ENCODE measurements at places on chromosomes 6 and 20.

GRCh38 chr6:165439928-165440554 lies 130.6 kb upstream of the C6orf118 start:
- peak; percentile 60 for DNase-seq

DNA sequence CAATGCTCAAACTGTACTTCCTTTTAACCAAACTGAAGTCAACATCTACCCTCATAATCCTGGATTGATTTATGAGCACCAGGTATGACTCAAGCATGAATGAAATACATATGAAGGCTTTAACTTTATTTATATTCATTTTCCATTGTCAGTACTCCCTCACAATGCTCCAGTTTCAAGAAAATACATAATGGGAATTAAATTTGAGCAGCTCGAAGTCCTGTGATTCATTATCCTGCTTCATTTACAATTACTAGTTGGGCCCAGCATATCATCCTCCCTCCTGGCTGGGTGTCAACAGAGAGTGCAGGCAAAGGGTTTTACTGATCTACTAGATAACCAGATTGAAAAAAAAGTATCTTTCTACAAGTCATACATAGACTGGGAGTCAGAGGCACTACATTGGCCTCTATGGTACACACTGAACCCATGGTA lies 10.1 kb downstream of the SAMHD1 start:
- no peak for DNase-seq

GRCh38 chr6:162157167-162157870 lies 570.2 kb downstream of the PRKN start:
- no peak for DNase-seq

DNA sequence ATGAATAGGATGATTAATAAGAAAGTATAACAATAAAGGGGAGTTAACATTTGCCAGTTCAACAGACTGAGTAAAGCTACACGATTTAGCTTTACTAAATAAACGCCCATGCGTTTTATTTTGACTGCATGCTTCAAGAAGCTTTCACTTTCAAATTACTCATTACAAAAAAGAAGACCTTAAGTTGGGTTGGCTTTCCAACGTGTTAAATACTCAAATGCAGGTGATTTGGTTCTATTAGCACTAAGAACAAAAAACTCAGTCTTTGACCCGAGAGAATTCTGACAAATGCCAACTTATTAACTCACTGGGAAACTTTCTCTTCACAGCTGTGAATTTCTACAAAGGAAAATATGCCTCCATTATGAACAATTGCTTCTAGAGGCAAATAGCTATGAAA lies 24.8 kb downstream of the RNF146 start:
- peak; percentile 19 for DNase-seq

DNA sequence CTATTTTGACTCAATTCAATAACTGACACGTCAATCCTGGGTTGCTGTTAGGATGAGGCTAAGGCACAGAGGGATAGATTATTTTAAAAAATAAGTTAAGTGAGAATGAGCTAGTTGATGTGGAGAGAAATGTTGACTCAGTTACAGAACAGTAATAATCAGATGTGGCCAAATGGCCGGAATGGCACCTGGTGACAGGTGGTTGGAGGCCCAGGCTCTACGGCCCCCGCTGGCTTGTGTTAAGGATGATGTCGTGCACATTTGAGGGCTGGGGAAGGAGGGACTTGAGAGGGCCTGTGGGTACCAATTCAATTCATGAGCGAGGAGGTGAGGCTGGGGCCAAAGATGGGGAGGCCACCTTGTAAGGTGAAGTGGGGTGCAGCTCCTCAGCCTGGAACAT lies 31.7 kb downstream of the APCDD1L start:
- no peak for DNase-seq

GRCh38 chr6:41256383-41256782 lies 28.2 kb downstream of the TREML4 start:
- no peak for DNase-seq

DNA sequence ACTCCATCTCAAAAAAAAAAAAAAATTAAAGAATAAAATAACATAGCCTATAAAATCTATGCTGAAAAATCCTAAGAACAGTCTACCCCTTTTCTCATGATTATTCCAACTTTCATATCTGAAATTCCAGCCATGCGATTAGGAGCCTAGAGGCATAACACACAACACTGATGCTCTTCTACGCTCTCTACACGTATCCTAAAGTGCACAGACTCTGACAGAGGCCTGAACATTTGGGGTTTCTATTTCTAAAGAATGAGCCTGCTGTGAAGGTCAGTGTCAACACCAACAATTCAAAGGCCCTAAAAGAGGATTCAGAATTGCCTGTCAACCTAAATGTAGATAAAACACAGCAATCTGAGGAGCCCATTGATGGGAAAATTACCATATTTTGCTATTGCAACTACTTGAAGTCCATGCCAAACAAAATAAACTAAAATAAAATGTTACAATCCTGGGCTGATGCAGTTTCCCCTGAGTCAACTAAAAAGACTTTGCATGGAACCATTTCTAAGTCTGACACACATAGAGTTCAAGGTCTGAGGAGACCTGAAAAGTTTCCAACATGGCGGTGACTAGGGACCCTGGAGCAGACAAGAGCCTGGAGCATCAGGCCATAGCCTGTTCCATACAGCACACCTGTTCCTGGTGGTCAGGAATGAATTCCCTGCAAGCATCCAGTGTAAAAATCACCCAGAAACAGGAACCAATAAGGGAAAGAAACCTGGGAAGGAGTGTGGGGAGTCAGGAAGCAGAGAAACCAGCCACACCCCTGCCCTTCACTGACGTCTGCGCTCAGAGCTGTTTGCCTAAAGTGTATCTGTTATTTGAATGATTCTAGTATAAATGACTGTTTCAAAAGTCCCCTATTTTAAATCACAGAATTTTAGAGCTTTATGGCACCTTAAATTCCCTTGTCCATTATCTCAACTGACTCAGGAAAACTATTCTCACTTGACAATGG lies 11.8 kb downstream of the NINL start:
- DNase-seq: no peak

DNA sequence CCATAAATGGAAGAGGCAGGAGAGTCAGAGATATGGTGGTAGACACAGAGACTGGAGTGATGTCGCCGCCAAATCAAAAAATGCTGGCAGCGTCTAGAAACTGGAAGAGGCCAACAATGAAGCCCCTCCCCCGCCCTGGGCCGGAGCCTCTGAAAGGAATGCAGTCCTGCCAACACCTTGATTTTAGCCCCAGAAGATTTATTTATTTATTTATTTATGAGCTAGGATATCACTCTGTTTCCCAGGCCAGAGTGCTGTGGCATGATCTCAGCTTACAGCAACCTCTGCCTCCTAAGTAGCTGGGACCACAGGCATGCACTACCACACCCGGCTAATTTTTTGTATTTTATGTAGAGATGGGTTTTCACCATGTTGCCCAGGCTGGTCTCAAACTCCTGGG lies 82.6 kb upstream of the CCDC167 start:
- no peak for DNase-seq

DNA sequence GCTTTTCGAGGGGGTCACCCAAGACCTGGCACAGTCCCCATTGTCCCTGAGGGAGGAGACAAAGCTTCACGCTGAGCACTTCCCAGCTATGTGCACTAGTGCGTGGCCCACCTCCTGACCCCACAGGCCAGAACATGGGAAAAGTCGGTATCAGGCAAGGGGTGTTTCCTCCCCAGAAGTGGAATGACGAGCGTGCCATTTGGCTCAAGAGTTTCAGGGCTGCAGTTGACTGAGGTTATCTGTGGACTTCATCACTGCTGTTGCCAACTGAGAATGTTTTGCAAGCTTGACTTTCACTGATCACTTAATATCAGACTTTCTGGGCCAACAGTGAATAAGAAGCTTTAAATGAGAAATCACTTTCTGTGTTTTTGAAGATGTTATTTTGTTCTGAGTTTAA lies 137.0 kb upstream of the AFDN start:
- no peak for DNase-seq

DNA sequence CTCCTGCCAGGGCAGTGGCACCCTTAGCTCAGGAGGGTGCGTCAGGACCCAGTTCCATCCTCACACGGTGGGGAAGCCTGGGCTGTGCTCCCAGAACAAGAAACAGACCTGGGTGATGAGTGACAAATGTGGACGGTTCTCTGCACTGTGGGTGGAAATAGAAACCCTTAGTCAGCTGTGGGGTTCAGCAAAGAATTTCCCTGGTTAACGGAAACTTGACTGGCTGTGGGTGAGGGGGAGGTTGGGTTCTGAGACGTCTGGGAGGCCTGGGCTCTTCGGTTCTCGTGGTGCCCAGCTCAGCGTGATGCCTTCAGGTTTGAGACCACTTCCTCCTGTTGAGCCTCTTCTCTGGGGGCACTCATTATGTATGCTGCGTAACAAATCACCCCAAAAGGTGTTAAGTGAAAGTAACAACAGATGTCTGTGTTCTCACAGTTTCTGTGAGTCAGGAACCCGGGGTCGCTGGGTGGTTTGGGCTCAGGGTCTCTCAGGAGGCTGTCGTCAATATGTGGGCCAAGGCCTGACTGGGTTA lies 53.1 kb upstream of the FAM83D start:
- no peak for DNase-seq

- no peak for DNase-seq
Measured at GRCh38 chr20:57483287-57484050, 41.5 kb downstream of the CTCFL start.

GRCh38 chr6:132919045-132919860 lies 104.9 kb downstream of the RPS12 start:
- DNase-seq: no peak

GRCh38 chr6:146041282-146041681 lies 12.4 kb downstream of the GRM1 start:
- DNase-seq: peak; percentile 44

GRCh38 chr20:23048283-23049200 lies 930 bp downstream of the THBD start:
- DNase-seq: peak; percentile 57

- no peak for DNase-seq
Measured at GRCh38 chr6:47047097-47047478, 5.0 kb upstream of the ADGRF1 start.

GRCh38 chr6:129472239-129472638 lies 237.7 kb downstream of the ARHGAP18 start:
- DNase-seq: no peak

All from ACHN (cell line).